ENCODE measurements at places on chromosomes 11 and 22. TPM values are rescaled to one million over a fixed set of nuclear protein-coding genes. Genes with fewer than 3 reads are reported as not detected.

The MAJIN gene
- 1.2 TPM for total RNA-seq

The ZBTB3 gene
- total RNA-seq, result 10.2 TPM

The NRXN2 gene
- total RNA-seq, result 0.39 TPM

The PRAME gene
- total RNA-seq, result 0.09 TPM

The STK33 gene
- 0.55 TPM for total RNA-seq

The ACR gene
- total RNA-seq, result not detected

DNA sequence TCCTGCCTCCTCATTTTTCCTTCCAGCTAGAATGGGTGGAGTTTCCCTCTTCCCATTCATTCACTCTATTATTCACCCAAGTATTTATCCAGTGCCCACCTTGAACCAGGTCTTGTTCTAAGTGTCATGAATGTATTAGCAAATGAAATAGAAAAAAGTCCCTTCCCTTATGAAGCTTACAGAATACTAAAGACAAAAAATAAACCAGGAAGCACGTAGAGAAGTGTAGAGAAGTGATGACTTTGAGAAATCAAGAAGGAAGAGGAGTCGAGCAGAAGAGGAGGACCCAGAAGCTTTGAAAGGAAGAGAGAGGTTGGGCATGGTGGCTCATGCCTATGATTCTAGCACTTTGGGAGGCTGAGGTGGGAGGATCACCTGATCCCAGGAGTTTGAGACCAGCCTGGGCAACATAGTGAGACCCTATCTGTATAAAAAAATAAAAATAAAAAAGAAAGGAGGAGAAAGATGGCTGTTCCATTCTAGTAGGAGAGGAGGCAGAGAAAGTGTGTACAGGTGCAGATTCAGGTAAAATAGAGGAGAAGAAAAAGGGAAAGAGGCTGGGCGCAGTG lies 17.1 kb upstream of the SYVN1 start:
- no peak overlapping the region for H3K4me3 ChIP-seq
- no peaks in the 10 kb centered on the region for H3K27me3 ChIP-seq
- H3K27ac ChIP-seq, result no peak overlapping the region
- no peak for DNase-seq
- H3K36me3 ChIP-seq, result no peaks in the 10 kb centered on the region

GRCh38 chr11:23564370-23564769 lies 704.1 kb upstream of the CCDC179 start:
- H3K27me3 ChIP-seq, result no peaks in the 10 kb centered on the region
- no peak overlapping the region for H3K4me3 ChIP-seq
- H3K36me3 ChIP-seq, result no peaks in the 10 kb centered on the region
- no peak overlapping the region for H3K27ac ChIP-seq
- DNase-seq, result no peak

GRCh38 chr22:46896568-46897245 lies 134.3 kb downstream of the TBC1D22A start:
- H3K4me1 ChIP-seq, result peaks cover 8% of the 10 kb centered on the region
- H3K4me3 ChIP-seq, result no peak overlapping the region
- DNase-seq, result no peak

DNA sequence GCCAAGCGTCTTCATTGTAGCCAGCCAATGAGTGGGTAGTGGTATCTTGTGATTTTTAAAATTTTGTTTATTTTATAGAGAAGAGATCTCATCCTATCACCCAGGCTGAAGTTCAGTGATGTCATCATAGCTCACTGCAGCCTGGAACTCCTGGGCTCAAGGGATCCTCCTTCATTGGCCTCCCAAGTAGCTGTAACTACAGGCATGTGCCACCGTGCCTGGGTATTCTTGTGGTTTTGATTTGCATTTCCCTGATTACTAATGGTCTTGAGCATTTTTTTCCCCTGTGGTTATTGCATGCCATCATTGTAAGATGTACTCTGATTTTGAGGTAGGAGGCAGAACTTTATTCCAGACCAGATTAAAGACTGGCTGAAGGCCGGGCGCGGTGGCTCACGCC lies 2.4 kb upstream of the DENND6B start:
- H3K27me3 ChIP-seq, result peaks cover 7% of the 10 kb centered on the region
- H3K27ac ChIP-seq, result no peak overlapping the region
- peaks cover 14% of the 10 kb centered on the region for H3K4me1 ChIP-seq
- no peak overlapping the region for H3K4me3 ChIP-seq
- DNase-seq, result no peak

DNA sequence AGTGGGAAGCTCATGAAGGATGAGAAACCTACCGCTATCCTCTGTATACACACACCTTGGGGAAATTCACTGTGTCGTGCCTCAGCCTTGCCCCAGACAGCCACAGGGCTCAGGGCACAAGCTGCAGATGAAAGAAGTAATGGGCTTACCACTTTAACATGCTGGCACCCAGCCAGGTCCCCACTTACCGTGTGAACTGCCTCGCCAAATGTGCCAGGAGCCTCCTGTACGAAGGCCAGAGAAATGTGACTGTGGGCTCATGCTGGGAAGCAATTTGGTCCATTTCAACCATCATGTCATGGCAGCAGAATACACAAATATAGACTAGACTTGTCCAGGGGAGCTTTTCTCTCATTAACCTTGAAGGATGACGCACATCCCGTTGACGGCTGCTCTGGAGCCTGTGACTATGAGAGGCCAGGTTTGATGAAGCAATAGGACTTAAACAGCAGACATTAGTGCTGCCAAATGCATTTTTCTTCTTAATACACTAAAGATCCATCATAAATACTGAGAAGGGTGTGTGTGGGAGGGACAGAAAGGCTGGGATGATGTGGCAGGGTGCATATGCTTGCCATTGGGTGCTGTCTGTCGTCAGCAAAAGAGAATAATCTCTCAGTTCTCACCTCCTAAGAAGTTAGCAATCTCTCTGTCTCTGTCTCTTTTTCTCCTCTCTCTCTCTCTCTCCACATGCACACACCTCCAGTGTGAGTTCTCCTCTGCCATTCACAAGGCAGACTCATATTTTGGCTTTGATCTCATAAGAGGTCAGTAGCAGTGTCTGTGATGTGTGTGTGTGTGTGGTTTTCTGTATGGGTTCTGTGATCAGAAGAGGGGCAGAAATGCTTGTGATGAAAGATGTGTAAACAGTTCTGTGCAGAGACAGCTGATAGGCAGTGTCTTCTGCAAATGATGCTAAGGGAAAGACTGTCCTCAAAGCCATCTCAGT lies 142.4 kb downstream of the KIRREL3 start:
- no peaks in the 10 kb centered on the region for H3K27me3 ChIP-seq
- no peak overlapping the region for H3K27ac ChIP-seq
- H3K36me3 ChIP-seq, result no peaks in the 10 kb centered on the region
